Smooth muscle cell of the coronary artery (primary cell): ENCODE measurements at places on chromosomes 3 and 15. TPM values are rescaled to one million over a fixed set of nuclear protein-coding genes. Genes with fewer than 3 reads are reported as not detected.

ARGFX gene
- not detected in 2 replicates for total RNA-seq

ACTC1 gene
- 0.08 and 0.70 TPM in 2 replicates for total RNA-seq

NDUFB4 gene
- 15.3 and 44.0 TPM in 2 replicates for total RNA-seq

FBXO40 gene
- total RNA-seq, result not detected in 2 replicates

PRSS50 gene
- total RNA-seq, result not detected in 2 replicates

VPS39 gene
- 32.3 and 39.1 TPM in 2 replicates for total RNA-seq

CLEC3B gene
- total RNA-seq, result 0.98 and 46.7 TPM in 2 replicates

TMEM108 gene
- total RNA-seq, result 0.08 and 0.12 TPM in 2 replicates

CCR1 gene
- total RNA-seq, result 8.0 TPM in 1 of 2 replicates, not detected in the other

SLC15A2 gene
- 0.15 and 1.3 TPM in 2 replicates for total RNA-seq

NEK11 gene
- total RNA-seq, result 4.1 and 5.4 TPM in 2 replicates

GOLGA8Q gene
- total RNA-seq, result 1.1 and 3.5 TPM in 2 replicates

ESYT3 gene
- 0.30 and 4.3 TPM in 2 replicates for total RNA-seq

MESP2 gene
- 0.15 and 1.6 TPM in 2 replicates for total RNA-seq

TF gene
- under 0.01 and 0.30 TPM in 2 replicates for total RNA-seq

BFSP2 gene
- total RNA-seq, result not detected in 2 replicates

NCK1 gene
- 28.9 and 60.4 TPM in 2 replicates for total RNA-seq

SUMF1 gene
- total RNA-seq, result 42.2 and 45.2 TPM in 2 replicates

DUOXA2 gene
- not detected in 2 replicates for total RNA-seq

MYRIP gene
- under 0.01 and 0.68 TPM in 2 replicates for total RNA-seq

PLCB2 gene
- total RNA-seq, result 0.12 and 0.23 TPM in 2 replicates
